ENCODE measurements at places on chromosomes 4 and X.

DNA sequence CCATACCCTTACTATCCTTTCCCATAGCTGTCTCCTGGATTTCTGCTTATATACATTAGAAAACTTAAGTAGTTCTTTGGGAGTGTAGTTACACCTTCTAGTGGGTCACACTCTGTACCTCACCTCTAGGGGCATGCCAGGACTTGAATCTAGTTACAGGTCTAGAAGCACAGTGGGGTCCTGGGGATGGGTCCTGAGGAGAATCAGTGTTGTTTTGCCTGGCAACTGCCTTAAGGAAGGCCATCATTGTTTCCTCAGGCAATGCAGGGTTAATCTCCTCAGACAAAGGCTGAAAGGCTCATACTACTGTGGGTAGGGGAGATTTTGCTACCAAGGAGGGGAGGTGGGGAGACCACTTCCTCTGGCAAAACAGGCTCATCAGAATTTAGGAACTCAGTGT, 750.3 kb downstream of the FAT4 start:
- no peak for DNase-seq

- DNase-seq = no peak
These were observed 18.4 kb upstream of the FNIP2 start for GRCh38 chr4:158750379-158750778.

- DNase-seq = no peak
These were observed 42.1 kb downstream of the MAB21L2 start for GRCh38 chr4:150624055-150624454.

GRCh38 chrX:23952391-23952790, 44.6 kb downstream of the CXorf58 start:
- no peak for DNase-seq

DNA sequence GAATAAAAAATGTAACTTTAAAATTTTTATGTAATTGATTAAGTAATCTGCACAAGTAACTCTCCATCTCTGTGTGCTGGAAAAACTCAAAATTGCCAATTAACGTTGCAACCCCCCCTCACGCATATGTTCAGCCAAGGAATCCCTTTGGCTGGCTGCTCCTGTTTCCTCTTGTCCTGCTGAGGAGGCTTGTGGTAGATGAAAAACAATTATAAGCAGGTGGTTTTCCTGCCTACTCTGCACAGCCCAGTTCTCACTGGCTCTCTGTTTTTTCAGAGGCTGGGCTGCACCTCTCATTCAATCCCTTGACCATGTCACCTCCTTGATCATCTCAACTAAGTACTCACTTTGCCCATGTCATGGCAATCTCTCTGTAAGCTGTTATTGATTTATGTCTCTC, 1068.4 kb downstream of the ARAP2 start:
- no peak for DNase-seq

DNA sequence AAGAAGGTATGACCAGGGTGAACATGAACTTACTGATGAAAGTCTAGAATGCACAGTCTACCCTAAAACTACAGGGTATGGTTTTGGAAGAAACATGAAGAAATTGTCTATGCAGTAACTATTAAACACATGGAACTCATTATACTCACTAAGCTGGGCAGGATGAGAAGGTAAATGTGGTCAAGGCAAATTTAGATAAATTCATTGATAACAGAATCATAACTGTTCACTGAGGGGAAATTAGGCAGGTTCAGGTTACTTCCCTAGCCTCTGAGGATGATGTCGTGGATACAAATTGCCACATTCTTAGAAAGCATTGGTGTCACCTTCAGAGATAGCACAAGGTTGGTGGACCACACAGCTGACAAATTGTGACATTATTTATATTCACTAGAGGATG, 40.4 kb upstream of the MID1IP1 start:
- DNase-seq = no peak

GRCh38 chr4:82618103-82618720, 56.4 kb upstream of the TMEM150C start:
- DNase-seq = no peak

- DNase-seq = no peak
These were observed 219.8 kb downstream of the OR13H1 start for GRCh38 chrX:131763674-131764073.

- DNase-seq = no peak
These were observed 11.7 kb downstream of the PROM1 start for GRCh38 chr4:16072168-16072567.

DNA sequence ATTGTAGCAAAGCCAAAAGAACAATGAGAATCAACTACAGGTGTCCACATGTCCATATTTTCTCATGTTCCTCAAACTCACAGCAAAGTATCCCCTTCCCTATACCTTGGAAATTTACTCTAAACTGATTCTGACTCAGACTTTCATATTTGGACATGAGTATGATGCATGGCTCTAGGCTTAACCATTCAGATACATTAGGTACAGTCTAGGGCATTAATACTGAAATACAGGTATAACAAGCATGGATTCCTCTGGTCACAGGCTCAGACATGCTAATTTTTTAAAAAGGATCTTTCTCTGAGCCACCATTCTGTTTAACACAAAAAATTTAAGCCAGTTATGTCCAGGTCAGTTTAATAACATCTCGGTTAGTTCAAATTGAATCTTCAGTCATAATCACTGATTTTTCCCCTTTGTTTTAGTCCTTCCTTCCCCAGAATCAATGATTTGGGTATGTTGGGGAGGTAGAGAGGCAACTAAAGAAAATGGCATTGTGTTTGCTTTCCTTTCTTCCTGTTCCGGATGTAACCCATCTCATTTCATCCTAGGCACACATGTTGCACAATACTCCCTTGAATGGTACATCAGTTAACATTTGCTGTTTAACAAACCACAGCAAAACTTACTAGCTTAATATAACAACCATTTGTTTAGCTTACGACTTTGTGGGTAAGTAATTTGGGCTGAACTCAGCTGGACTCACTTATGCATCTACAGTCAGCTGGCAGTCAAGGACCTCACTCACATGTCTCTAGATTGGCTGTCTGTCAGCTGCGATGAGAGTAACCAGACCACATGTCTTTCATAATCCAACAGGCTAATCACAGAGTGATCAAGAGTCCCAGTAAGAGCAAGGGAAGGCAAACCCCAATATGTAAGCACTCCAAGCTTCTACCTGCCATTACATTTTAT, 75.3 kb upstream of the GRIA3 start:
- DNase-seq = no peak

DNA sequence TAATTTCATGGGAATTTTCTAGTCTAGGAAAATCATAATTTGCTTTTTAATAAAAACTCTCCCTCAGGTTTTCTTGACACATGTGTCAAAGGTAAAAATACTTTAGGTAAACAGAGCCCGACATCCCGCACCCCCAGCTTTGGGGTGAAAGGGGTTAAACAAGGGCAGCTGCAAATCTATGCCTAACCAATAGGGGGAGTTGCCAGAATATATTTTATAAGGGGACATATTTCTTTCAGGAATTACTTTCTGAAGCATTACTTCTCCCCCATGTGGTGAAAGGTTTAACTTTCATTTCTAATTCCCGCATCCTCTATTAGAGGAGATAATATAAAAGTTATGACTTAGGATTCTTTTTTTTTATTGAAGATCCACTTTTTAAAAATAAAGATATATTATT, 53.9 kb upstream of the HEPH start:
- DNase-seq = peak; percentile 56

DNA sequence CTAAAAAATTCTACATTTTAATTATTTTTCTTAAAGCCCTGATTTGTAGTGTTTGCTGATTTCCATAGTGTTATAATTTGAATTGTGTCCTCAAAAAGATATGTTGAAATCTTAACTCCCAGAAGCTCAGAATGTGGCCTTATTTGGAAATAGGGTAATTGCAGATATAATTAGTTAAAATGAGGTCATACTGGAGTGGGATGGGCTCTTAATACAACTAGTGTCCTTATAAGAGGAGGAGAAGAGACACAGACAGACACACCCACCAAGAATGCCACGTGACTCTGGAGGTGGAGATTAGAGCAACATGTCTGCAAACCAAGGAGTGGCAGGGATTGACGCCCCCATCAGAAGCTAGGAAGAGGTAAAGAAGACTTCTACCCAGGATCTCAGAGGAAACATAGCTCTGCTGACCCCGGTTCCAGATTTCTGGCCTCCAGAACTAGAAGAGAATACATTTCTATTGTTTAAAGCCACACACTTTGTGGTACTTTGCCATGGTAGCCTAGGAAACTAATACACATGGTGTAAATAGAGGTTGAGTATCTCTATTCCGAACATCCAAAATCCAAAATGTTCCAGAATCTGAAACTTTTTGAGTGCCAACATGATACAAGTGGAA, 70.5 kb upstream of the IRF2 start:
- DNase-seq = no peak

GRCh38 chrX:113260474-113260873, 419.8 kb upstream of the AMOT start:
- no peak for DNase-seq

DNA sequence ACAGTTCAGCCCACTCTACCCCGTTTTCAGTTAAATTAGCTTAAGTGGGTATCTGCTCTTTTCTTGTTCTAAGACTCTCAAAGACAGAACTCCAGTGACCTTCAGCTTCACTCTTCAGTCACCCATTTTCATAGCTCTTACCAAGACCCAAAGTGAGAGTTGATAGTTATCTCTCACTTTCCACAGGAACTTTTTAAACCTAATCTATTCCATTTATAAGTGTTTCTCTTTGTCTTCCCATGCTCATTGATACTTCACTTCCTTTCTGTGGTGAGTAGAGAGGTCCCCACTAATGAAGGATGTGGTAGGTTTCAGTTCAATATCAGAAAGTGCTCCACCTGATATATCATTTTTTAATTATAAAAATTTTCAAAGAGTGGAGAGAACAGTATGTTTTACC, 33.4 kb downstream of the COX18 start:
- DNase-seq = no peak

DNA sequence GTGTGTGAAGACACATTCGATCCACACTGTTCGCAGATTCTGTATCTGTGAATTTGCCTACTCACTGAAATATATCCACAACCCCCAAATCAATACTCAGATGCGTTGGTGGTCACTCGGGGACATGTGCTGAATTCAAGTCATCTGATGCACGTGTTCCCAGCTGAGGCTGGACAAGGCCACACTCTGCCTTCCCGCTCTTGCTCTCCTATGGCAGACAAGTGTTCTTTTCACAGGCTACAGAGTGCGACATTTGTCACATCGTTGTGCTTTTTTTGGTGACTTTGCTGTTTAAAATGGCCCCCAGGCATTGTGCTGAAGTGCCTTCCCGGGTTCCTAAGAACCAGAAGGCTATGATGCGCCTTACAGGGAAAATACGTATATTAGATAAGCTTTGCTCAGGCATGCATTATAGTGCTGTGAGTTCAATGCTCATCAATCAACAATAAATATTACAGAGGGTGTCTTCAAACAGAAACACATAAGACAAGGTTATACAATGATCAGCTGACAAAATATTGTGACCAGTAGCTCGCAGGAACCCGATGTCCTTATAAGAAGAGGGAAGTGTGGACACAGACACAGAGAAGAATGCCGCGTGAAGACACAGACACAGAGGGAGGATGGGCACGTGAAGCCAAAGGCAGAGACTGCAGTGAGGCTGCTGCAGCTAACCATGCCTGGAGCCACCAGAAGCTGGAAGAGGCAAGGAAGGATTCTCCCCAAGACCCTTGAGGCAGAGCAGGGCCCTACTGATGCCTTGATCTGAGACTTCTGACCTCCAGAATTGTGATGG, 42.0 kb downstream of the IRF2 start:
- no peak for DNase-seq

- no peak for DNase-seq
These were observed 18.8 kb upstream of the CHRNA9 start for GRCh38 chr4:40316333-40316781.

GRCh38 chrX:107014936-107015335, 14.9 kb upstream of the MORC4 start:
- no peak for DNase-seq

GRCh38 chrX:123833387-123833786, 26.5 kb upstream of the XIAP start:
- peak; percentile 40 for DNase-seq

DNA sequence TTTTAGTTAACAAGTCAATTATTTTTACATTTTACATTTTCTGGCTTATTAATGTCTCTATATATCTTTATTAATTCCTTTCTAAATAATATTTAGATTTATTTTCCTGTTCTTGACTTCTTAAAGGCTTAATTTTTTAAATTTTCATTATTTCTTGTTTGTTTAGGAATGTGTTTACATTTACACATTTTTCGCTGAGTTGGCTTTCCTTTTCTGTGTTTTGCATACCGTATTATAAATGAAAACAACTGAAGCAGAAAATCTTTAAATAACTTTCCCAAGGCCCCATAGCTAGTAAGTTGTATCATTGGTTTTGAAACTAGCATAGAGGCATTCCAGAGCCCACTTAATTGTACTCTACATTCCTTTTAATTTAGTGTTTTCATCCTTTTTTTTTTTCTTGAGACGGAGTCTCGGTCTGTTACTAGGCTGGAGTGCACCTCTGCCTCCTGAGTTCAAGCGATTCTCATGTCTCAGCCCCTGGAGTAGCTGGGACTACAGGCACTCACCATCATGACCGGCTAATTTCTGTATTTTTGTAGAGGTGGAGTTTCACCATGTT, 261.6 kb downstream of the IQCM start:
- DNase-seq = no peak

- DNase-seq = peak; percentile 94
These were observed 77.8 kb downstream of the SORBS2 start for GRCh38 chr4:185734214-185734613.

- no peak for DNase-seq
These were observed 66.5 kb downstream of the SLIT2 start for GRCh38 chr4:20318001-20318908.

DNA sequence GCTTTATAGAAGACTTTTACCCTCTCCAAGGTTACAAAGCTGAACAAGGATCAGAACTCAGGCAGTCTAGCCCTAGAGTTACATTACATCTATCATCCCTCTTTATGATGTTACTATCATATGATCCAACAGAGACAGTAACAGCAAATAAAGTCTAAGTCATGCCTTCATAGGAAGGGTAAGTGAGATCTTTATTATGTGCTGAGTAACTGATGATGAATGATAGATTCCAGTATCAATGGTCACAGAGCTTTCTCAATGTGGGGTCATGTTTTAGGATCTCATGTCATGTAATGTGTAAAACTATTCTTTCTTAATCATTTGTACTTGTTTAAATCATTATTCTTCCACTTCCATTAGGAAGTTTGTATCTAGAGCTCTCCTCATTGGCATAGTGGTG, 22.8 kb downstream of the ELOVL6 start:
- DNase-seq = no peak

- DNase-seq = no peak
These were observed 159.2 kb upstream of the WDFY3 start for GRCh38 chr4:85125688-85126087.

- no peak for DNase-seq
These were observed 97.1 kb upstream of the ANK2 start for GRCh38 chr4:112952313-112952700.

GRCh38 chr4:2281575-2282343, 19.9 kb upstream of the MXD4 start:
- peak; percentile 4 for DNase-seq

- DNase-seq = no peak
These were observed 102.4 kb downstream of the CAMK2D start for GRCh38 chr4:113659127-113659526.

- DNase-seq = no peak
These were observed 523.3 kb downstream of the SMARCA1 start for GRCh38 chrX:129000018-129000417.

Data from AML-193 (cell line).